ENCODE measurements at places on chromosomes 7 and 10.

DNA sequence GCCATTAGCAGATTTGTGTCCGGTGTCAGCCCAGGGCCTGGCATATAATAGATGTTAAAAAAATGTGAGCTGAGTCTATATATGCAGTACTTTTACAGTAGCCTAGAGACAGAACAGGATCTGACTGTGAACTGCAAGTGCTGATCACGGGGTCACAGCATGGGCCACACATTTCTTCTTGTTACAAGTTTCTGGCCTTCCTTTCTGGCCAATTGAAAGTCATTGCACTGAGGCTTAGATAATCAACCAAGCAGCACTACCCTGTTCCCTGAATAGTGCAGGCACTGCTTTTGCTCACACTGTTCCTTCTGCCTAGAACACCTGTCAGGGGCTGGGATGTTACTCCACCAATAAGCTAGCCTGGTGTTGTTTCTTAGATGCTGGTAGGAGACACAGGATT, 5.4 kb upstream of the MARVELD1 start:
- DNase-seq: no peak

GRCh38 chr10:30463944-30464451, 30.0 kb downstream of the MAP3K8 start:
- no peak for DNase-seq

DNA sequence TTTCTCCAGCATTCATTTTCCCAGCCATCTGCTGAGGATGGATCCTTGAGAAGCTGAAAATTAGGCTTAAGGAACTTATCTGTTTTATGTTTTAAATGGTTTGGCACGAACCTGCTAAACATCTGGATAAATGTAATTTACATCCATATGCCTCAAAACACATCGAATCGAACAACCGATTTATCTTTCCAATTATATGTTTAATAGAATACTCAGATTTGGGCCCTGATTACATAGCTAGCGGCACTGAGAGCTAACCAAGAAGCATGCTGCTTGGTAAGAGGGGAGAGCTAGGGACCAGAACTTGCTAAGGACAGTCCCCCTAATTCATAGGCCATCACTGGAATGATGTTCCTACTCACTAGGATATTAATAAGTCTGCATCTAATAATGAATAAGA, 144.4 kb downstream of the BUB3 start:
- no peak for DNase-seq

DNA sequence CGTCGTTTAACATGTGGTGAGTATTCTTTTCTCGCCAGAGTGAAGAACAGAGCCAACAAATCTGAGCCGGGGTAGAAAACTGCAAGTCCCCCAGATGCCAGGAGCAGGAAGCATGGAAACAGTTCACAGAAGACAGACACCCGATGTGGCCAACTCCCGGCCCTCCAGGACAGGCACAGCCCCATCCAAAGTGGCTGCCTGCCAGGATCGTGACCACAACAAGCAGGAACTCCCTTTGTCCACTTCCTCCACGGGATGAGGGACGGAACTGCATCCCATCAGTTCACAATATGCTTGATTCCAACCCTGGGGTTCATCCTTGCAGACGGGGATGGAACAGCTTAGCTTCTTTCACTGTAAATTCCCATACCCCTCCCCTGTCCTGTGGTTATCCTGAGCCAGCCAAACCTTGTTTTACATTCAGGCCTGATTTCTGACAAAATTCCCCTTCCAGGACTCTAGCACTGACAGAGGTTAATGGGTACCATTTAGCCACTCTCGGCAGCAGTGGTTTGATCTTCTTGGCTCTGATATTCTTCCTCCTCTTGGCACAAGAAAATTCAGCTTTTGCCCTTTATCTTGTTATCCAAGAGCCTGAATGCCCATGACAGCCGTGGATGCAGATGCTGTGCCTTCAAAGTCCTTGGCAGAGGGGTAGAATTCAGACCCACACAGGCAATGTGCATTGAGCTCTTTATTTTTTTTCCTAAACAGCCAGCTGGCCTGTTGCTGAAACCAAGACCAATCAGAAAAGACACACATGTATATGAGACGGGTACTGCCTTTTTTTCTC, 105.5 kb upstream of the FAM204A start:
- no peak for DNase-seq

DNA sequence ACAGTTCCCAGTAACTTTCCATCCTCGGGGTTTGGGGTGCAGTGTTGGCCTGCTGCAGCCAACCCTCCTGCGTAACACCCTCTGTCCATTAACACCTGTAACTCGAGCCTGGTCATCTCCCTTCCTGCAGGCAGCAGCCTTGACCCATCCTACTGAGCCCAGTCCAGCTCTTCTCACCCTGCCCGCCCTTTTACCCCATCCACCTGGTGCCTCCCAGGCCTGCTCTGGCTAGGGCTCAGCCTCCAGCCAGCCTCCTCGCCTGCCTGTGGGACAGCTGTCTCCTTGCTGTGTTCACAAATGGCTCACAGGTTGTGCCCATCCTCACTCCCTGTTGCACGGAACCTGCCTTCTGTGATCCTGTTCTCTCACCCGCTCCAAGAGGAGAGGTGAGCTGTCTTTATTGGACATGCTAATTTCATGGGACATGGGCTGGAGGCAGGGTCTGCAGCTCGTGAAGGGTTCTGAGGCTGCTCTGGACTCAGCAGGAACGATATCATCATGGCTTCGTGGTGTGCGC, 277.2 kb upstream of the TCERG1L start:
- DNase-seq: no peak

- no peak for DNase-seq
Measured at GRCh38 chr7:18363751-18364380, 131.7 kb upstream of the HDAC9 start.

GRCh38 chr7:14073543-14073942, 84.1 kb upstream of the ETV1 start:
- DNase-seq: no peak

GRCh38 chr7:20306180-20306946, 24.3 kb upstream of the ITGB8 start:
- DNase-seq: no peak

GRCh38 chr10:132589681-132590080, 52.1 kb downstream of the INPP5A start:
- no peak for DNase-seq

DNA sequence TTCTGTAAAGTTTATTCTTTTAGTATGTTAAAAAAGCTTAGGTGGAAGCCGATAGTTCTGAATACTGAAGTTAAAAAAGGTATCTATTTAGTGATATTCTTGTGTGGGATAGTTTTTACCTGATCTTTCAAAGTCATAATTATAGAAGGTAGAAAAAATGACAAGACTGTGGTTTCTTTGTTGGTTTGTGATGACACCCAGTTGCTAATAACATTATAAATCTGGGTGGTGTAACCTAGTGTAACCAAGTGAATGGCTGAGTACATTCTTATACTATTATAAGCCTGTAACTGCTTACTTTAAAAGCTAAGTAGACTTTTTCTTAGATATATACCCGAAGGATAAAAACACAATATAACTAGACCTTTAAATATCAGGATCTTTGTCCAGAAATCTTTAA, 2.3 kb downstream of the CDK13 start:
- no peak for DNase-seq

- no peak for DNase-seq
Measured at GRCh38 chr7:130452951-130453350, 12.1 kb upstream of the CEP41 start.

DNA sequence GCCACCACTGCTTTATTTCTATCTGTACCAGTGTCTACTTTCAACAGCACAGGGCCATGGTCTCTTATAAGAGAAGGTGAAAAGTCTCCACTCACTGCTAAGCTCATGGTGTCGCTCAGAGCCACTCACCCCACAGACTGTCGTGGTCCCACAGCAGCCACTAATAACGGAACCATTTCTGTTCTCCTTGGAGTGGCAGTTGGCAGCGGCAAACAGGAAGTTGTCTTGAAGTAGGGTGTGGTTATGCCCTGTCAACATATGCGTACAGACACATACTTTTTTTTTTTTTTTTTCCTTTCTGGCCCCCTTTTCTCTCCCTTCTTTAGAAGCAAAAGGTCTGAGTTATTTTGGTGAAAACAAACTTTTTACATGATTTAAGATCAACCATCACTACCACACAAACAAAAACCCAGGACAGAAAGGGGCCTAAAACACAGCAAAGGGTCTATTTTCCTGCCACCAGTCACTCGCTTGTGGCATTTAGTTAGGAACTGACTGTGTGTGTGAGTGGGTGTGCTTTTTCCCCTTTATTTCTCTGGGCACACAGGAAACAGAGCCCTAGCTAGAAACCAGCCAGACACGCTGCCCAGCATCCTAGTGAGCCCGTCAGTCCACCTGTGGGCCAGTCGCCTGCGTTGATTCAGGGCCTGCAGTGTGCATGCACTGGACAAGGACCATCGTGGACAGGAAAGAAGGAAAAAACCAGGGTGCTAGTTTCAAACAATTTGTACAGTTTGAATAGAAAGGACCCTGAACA, 96.7 kb upstream of the EFCAB10 start:
- DNase-seq: no peak

DNA sequence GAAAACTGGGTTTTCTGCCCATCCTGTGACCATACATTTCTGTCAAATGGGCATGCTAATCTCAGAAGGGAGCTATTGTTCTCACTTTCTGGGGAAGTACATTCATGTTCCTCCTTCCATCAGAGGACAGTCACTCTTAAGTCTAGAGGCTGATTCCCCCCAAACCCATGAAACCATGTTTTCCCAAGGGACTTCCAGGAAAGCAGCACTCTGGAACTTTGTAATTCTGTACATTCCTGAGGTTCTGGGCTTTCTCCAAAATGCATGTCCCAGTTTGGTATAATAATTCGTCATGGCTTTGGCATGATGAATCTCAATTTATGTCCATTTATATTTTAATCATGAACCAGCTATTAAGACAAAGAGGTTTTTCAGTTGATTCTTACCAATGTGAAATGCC, 688.1 kb downstream of the LRMDA start:
- no peak for DNase-seq

DNA sequence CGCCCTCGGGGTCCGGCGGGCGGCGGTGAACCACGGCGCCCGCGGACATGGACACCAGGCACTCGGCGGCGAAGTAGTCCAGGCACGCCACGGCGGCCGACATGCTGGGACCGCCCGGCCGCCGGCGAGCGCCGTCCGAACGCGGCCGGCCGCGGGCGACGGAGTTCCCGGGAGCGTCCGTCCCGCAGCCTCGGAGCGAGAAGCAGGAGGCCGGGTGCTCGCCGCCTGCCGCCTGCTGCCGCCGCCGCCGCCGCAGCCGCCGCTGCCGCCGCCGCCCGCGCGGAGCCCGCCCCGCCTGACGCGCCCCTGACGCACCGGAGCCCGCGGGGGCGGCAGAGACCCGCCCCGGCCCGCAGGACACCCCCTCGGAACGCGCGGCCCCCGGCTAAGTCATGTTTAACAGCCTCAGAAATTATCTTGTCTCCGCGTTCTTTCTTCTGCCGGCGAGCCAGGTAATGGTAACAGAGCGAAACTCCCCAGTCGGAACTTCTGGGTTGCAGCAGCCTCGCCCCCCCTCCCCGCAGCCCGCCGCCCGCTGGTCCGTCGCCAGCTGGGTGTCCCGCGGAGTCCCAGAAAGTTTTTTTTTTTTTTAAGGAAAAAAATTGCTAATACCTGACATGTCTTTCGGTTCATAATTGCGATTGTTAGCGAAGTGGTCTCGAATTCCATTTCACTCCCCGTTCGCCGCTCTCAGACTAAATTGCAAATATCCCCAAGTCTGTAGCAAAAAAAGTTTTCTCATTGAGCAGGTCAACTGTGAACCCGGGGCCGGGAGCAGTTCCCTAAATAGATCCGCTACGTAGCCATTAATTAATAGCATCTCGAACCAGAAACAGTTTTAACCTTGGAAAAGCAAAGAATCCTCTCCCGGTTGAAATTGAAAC, at the start of gene KLF14:
Gene KLF14, minus strand, starts transcription at position 277 of the 884 bp plus-strand sequence. Its CDS starts 174 bp downstream, at position 103.
- no peak for DNase-seq

GRCh38 chr10:131061216-131061615, 250.3 kb downstream of the TCERG1L start:
- no peak for DNase-seq

DNA sequence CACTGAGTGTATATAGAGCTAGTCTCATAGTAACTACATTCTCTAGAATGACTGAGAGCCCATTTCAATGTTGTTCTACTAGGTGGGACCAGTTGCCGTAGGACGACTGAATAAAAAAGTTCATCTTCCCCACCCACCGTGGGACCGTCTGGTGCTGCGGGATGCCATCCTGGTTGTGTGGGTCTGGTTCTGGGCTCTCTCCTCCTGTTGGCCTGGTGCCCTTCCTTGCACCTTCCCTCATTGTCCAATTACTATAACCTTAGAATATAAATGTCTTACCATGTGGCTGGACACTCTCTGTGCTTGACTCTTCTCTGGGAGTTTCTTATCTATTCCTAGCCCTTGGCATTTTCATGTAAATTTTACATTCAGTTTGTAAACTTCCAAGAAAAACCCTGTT, 344.4 kb downstream of the TCERG1L start:
- DNase-seq: no peak

GRCh38 chr7:83819911-83820310, 171.0 kb upstream of the SEMA3E start:
- DNase-seq: no peak

GRCh38 chr7:156998988-156999957, 11.2 kb downstream of the MNX1 start:
- no peak for DNase-seq

- no peak for DNase-seq
Measured at GRCh38 chr10:103598654-103599115, 105.2 kb downstream of the NEURL1 start.

GRCh38 chr10:124301736-124302135, 117.0 kb downstream of the OAT start:
- DNase-seq: no peak

DNA sequence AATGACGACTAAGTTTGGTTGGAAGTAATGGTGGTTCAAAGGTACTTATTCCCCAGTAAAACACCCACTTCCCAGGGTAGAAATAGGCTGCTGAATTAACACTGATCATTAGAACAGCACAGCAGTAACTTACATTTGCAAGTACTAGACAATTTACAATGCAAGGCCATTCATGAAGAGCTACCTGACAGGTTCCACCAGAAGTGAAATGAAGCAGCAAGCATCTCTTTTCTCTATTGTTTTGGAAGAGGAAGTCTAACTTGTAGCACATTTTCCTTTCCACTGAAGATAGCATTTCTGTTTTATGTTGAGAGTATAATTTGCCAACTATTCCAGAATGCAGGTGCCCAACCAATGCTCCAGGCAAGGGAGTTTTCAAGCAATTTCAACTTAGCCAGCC, 145.9 kb downstream of the CREB5 start:
- no peak for DNase-seq
